ENCODE measurements at places on chromosomes 4 and X.

GRCh38 chr4:41670530-41670929, 78.0 kb downstream of the PHOX2B start:
- no peak for DNase-seq

- peak; percentile 81 for DNase-seq
Measured at GRCh38 chr4:1579001-1579900, 104.9 kb downstream of the FAM53A start.

DNA sequence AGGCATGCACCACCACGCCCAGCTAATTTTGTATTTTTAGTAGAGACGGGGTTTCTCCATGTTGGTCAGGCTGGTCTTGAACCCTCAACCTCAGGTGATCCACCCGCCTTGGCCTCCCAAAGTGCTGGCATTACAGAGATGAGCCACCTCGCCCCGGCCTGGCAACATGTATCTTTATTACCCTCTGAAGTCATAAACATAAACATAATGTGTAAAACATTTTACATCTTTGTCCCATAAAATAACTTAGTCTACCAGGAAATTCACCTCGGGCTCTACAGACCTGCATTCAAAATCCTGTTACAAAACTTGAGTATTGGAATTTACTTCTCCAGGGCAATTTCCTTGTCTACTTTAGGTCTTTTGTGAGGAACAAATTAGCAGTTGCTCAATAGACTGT, 68.1 kb upstream of the DUSP21 start:
- no peak for DNase-seq

DNA sequence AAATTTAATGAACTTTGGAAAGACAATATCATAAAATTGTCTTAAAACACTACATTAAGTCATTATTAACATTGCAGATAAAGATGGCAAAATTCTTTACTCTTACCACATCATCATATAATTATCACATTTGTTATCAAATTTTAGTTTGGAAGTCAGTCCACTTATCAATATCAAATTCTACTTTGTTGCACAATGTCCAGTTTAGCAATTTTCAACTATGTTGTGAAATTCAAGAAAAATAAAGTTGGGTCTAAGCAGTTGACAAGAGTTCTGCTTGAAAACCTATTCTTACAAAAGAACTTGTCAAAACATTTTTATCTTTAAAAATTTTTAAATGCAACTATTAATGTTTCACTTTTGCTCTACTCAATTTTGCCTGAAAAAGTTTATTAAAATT, 44.7 kb upstream of the TET2 start:
- no peak for DNase-seq

DNA sequence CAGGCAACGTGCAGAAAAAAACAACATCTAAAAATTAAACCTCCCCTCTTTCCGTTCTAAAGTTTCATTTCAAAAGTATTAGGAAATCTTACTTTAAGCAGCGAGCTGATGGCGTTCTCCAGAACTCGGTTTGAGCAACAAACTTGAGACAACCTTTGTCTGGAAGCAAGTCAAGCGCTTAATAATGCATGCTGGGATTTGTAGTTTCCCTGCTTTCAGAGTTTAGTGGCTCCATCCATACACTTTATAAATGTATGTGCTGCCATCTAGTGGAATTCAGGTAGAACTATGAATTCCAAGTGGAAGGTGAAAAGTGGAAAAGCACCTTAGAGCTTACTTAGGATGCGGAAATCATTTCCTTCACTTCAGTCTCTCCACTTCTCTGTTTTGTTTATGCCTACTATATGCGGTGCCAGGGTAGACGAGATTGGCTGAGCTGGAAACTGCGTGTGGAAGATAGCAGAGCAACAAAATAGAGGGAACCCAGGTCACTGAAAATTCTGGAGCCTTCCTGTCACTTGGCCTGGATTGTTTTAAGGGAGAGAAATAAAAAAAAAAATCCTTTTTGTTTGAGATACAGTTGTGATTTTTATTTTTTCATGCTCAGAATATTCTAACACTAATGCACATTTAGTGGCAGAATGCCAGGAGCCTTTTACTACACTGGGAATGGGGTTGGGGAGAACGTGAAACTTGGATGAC, at the start of gene BDH2:
Gene BDH2, minus strand, starts transcription at position 144 of the 702 bp plus-strand sequence. CDS start 3,580 bp downstream, outside the sequence.
- peak; percentile 89 for DNase-seq

DNA sequence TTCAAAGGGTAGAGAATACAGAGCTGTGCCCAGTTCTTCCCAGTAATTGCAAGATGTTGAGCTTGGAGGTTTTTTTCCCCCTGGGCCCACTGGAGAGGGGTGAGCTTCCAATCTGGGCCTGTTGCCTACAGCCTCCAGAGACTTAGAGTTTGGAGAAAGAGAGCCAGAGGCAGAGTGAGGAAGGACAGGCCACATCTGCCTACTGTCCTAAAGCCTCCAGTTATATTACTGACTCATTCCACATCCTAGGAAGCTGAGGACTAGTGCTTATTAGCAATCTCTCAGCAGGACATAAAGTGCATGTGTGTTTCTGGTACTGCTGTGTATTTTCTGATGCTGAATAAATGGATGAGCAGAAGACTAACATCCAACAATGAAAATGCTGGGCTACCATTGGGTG, 181.0 kb upstream of the MAMLD1 start:
- no peak for DNase-seq

DNA sequence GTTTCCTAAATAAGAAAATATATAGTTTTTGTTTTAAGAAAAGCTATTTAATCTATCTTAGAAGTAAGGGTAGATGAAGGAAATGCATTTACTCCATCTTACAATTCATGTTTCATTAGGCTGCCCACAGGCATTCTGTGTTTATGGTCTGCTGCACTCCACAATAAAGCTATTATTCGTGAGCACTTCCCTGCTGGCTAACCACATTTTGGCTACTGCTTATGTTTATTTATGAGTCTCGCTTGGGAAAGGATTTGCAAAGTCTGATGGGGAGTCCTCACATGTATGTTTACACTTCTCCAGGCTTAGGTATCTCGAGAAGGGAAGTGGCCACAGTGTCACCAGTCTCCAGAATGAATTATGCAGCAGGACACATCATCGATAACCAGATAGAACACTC, 260.8 kb upstream of the VCX start:
- DNase-seq: no peak

DNA sequence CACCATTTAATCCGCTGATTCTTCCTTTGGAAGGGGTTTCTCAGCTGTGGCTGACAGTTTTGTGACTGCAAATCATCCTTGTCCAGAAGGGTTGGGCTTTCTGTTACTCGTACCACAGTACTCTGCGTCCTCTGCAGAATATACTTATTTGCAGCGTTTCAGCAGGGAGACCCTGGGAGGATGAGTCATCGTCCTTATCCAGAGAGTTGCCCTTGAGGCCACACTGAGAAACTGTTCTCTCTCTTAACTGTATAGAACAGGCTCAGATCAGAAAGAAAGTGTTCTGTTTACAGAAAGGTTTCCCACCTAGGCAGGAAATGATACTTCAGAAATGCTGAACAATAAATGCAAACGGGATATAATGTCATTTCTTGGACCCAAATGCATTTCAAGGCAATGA, 47.8 kb upstream of the DDX53 start:
- no peak for DNase-seq

DNA sequence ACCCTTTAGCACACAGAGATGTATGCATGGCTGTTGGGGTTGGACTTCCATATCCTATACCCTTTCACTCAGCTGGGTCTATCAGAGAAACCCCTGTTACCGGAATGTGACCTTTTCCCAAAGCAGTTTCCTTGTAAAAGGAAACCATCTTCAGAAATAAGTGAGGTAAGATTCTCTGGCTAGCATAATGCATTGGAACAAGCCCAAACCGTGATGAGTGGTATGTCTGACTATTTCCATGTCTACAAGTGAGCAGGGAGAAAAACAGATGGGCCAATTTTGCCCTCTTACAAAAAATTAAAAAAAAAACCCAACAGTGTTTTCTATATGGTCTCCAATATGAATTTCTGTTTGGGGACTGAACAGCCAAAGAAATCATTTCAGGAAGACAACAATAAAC, 283.9 kb downstream of the SMARCA1 start:
- DNase-seq: no peak

GRCh38 chrX:17496407-17496806, 121.4 kb downstream of the NHS start:
- DNase-seq: no peak

GRCh38 chr4:119638359-119638758, 9.8 kb upstream of the PDE5A start:
- DNase-seq: no peak

- no peak for DNase-seq
Measured at GRCh38 chr4:16157609-16158503, 68.4 kb downstream of the TAPT1 start.

- DNase-seq: no peak
Measured at GRCh38 chrX:134172588-134173259, 64.3 kb upstream of the CCDC160 start.

DNA sequence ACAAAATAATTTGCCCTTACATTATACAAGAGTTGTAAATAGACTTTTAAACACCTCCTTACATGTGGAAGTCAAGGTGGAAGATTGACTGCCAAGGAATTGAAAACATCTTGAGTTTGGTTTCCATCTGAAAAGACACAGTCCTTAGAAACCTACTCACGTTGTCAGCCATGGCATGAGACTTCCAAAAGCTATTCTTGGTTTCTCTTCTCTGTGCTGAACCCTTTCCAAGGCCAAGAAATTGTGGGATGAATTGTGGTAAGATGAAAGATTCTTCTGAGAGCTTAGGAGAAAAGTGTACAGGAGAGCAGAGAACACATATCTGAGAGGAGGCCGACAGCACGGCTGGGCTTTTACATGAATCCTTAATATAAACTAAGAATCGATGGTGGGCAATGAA, 370.0 kb downstream of the FBXW7 start:
- DNase-seq: no peak

GRCh38 chr4:77695774-77696173, 90.2 kb downstream of the CXCL13 start:
- peak; percentile 22 for DNase-seq

DNA sequence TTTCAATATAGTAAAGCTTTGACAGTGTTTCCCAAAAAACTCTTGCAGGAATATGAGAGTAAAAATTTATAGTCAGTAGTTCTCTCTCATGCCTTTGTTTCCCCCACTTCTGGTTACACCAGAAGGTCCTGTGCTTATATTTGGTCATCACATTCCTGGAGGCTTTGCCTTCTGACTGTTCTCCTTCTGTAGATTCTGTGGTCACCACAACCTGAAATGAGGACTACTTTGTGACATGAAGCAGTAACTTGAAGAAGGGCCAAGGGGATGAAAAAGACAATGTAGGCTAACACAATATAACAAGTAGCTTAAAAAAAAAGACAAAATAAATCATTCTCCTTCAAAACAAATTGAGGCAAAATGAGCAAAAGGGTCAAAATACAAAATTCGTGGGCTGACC, 366.2 kb upstream of the NR3C2 start:
- DNase-seq: no peak

GRCh38 chrX:120456973-120457372, 12.1 kb downstream of the LAMP2 start:
- no peak for DNase-seq

GRCh38 chr4:187944179-187944578, 51.4 kb upstream of the ZFP42 start:
- DNase-seq: no peak

DNA sequence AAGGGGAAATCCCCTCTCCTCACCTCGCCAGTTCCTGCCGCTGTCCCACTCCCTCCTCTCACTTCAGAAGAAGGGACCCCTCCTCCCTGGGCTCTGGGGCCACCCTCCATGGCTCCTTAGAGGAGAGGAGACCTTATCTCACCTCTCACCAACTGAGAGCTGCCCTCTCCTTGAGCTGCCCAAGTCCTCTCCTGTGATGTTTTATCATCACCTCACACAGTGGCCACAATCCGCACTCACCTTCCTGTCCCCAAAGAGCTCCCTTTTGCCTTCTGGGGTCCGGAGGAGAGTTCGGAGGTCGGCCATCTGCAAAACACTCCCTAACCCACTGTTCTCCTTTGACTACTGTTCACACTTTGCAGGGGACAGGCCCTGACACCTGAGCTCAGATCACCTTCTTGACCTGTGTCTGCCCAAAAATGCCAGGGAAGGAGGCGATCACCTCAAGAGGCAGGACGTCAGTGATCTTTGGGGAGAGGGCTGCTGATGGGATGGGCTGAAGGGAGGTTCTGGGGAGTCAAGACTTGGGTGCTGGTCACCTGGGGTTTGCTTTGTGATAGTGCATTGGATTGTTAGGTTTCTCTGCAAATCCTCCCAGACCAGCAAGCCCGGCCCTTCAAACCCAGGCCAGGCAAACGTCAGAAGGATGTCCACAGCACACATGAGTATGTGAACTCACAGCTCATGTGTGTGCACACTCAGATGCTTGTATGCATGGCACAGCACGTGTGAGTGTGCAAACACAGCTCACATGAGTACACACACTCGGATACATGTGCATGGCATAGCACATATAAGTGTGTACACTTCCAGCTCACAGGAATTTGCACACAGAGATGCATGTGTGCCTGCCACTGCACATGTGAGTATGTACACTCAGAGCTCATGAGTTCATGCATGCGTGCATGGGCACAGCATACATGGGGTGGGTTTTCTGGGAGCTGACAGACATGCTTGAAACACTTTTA, 41.8 kb downstream of the HTRA3 start:
- DNase-seq: no peak

DNA sequence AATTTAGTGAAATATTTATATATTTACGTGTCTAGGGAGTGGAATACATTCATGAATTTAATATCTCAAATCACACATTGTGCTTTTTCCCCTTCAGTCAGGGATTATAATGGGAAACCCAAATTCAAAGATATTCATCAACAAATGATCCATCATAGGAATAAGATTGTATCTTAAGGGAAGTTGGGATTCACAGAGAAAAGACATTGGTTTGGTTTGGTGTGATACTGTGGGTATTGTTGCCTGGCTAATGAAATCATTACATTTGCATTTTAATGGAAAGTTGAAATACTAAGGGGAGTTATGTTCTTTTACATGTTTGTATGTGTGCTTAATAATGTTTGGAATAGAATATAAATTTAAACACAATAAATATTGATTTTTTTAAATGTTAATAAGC, 1.7 kb downstream of the TET2 start:
- no peak for DNase-seq

DNA sequence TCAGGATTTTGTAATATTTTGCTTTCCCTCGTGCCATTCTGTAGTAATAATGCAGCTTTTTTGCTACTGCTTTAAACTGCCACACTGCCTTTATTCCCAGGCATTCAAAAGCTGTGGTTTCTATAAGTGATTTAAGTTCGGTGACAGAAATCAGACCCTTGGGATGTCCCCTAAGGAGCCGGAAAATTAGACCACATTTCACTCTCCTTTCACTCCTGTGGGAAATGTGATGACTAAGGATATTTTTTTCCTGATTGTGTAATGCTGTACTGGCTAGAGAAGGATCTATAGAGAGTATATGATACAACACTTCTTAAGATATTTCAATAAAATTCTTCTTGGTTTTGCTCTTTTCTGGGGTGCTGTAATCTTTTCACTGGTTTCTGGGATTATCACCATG, 24.4 kb downstream of the UGT2A3 start:
- DNase-seq: no peak

DNA sequence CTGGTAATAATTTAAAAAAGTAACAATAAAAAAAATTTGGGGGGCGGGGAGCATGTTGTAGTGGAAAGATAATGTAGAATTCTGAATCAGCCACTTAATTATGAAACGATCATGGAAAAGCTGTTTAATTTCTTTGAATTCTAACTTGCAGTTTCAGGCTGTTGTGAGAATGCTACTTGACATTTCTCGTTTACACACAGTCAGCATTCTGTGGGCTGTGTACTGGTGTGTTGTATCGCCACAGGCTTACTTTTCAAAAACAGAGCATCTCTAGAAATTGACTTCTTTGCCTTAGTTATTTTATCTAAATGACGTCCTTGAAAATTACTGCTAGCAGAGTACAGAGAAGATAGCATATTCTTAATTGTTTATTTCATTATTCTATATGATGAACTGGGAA, 350.4 kb downstream of the FSTL5 start:
- DNase-seq: no peak

GRCh38 chr4:80535551-80535950, 200.0 kb downstream of the CFAP299 start:
- no peak for DNase-seq
